ENCODE measurements at places on chromosomes 3 and 15.

DNA sequence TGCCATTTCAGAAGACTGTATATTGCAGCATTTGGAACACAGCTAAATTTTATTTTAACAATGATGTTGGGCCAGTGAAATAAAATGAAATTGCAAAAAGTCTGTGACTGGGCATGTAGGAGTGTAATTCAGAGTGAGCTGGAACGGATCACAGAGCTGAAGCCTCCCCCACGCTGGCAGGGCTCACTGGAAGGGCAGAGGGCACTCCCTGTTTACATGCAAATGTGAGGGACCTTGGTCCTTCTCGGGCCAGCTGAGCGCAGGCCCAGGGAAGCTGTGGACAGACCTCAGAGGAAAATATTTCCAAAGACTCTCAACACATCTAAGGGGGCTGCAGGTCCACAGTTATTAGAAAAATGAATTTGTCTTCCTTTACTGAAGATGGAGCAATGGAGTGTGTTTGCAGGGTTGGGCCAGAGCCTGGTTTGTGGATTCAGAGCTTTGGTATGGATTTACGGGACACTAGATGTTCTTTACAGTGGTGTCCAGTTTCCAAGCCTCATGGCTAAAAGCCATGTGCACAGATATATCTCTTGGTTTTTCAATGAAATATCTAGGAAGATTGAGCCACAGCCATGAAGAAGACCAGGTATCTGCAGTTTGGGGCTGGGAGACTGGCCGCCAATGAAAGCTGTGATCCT is 32.0 kb downstream of the TRPM1 start:
- no peak for DNase-seq

- no peak for DNase-seq
Observed at GRCh38 chr3:40009991-40010390, 200.6 kb downstream of the MYRIP start.

DNA sequence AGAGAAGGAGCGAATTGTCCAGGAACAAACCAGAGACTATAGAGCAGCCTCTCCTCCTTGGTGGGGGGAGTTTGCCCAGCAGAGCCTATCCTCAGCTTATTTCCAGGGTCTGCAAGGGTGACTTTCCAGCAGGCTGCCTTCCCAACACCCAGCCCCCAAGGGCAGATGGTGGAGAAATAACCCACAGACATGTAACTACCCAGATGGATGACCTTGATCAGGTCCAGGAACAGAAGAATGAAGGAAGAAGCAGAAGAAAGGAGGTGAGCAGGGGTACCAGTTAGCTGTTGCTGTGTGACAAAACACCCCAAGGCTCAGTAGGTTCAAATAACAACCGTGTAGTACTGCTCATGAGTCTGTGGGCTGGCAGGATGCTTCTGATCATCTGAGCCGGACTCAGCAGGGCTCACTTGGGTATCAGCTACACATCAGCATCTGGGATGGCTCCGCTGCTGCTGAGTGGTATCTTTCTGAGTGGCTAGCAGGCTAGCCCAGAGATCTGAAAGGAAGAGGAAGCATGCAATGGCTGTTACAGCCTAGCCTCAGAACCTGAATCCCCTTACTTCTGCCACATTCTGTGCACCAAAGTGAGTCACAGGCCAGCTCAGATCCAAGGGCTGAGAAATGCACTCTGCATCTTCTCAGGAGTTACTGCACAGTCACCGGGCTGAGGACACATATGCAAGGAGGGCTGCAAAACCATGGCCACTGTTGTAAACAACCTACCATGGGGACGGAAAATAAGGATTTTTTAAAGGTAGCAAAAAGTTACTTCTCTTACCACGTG is 22.2 kb upstream of the TXNRD3 start:
- no peak for DNase-seq

- no peak for DNase-seq
Observed at GRCh38 chr15:44035781-44036699, 159.0 kb downstream of the FRMD5 start.

DNA sequence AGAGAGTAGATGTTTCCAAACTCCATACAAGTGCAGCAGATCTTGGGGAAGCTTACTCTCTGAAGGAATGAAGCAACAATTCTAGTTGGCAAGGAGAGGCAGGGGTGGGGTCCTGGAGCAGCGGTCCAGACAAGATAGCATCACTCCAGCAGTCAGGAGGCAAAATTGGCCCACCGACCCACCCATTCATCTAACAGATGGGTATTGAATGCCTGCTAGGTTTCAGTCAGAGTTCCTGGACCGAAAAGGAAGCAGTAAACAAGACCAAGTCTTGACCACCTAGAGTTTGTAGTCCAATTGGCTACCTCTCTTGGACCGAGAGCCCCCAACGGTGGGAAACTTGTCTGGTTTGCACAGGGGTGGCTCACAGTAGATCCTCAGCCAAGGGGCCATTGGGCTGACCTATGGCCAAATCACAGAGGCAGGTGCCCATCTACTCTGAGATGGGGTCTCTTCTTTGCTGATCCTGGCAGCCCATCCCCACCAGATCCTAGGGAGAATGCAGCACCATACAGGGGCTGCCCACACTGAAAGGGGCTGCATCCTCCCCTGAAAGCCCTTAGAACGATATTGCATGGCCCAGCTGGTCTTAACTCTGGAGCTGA is 74.3 kb downstream of the CORO2B start:
- no peak for DNase-seq
